ENCODE measurements at places on chromosomes 12 and 14.

GRCh38 chr12:98403936-98404335, 111.5 kb upstream of the TMPO start:
- no peak for DNase-seq
- peaks cover 6% of the 10 kb centered on the region for H3K27me3 ChIP-seq
- H3K4me3 ChIP-seq, result no peak overlapping the region

GRCh38 chr14:36661506-36662257, at the start of gene PAX9:
Gene PAX9 (plus strand): TSS chr14:36661860. CDS start chr14:36662090, 230 bp downstream.
- peaks cover 22% of the 10 kb centered on the region for H3K4me1 ChIP-seq
- H3K27ac ChIP-seq, result peak within 1 kb of the TSS; percentile 65
- peak; percentile 45 for DNase-seq
- peak within 1 kb of the TSS; percentile 15 for H3K4me3 ChIP-seq

DNA sequence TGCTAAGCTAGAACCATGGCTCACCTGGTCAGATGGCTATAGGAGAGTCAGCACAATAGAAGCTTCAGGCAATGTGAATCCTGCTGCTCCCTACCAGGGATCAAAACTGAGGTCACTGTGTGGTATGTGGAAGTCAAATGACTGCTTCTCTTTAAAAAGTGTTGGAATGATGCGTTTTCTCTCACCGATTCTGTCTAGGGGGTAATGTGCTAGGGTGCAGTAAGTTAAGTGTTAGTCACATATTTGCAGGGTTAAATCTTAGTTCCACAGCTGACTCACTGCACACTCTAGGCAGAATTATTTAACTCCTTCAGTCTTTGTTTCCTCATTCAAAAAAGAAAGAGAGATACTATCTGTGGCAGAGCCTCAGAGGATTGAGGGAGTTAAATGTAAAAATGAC, 696.6 kb downstream of the DIO2 start:
- no peaks in the 10 kb centered on the region for H3K36me3 ChIP-seq
- no peak overlapping the region for H3K27ac ChIP-seq
- no peak for DNase-seq
- H3K4me3 ChIP-seq, result no peak overlapping the region
- no peaks in the 10 kb centered on the region for H3K27me3 ChIP-seq

- H3K4me3 ChIP-seq, result no peak overlapping the region
- peaks cover 4% of the 10 kb centered on the region for H3K27me3 ChIP-seq
- H3K4me1 ChIP-seq, result no peaks in the 10 kb centered on the region
These were observed 43.9 kb downstream of the BHLHE41 start for GRCh38 chr12:26080911-26081310.

- H3K36me3 ChIP-seq, result no peaks in the 10 kb centered on the region
- no peak overlapping the region for H3K4me3 ChIP-seq
- peaks cover 31% of the 10 kb centered on the region for H3K27me3 ChIP-seq
- peaks cover 23% of the 10 kb centered on the region for H3K4me1 ChIP-seq
- H3K27ac ChIP-seq, result no peak overlapping the region
These were observed 8.1 kb downstream of the ZNF219 start for GRCh38 chr14:21090194-21090939.

- DNase-seq, result no peak
- H3K4me1 ChIP-seq, result peaks cover 57% of the 10 kb centered on the region
- peak overlapping the region; percentile 100 for H3K27ac ChIP-seq
- H3K36me3 ChIP-seq, result peaks cover 44% of the 10 kb centered on the region
These were observed 3.2 kb downstream of the PTGES3 start for GRCh38 chr12:56684745-56685359.

Measured in activated naive CD4-positive, alpha-beta T cell treated with anti-CD3 and anti-CD28 coated beads, Interleukin-2, amount 10 ng/mL, durations not matched to agents 7 days and 5 days (primary cell).